ENCODE measurements at places on chromosomes 1 and 21. TPM values are rescaled to one million over a fixed set of nuclear protein-coding genes. Genes with fewer than 3 reads are reported as not detected.

IGFN1 gene
- 0.09 TPM for total RNA-seq

AGBL4 gene
- not detected for total RNA-seq

LRRC71 gene
- not detected for total RNA-seq

MYBPH gene
- 0.14 TPM for total RNA-seq

SAMD13 gene
- 0.18 TPM for total RNA-seq

TNFRSF18 gene
- not detected for total RNA-seq

GNG12 gene
- total RNA-seq: 140 TPM

LEFTY2 gene
- total RNA-seq: not detected

LMNA gene
- 1,009 TPM for total RNA-seq

FCAMR gene
- not detected for total RNA-seq

FAM110D gene
- total RNA-seq: not detected

KIF21B gene
- under 0.01 TPM for total RNA-seq

IFI44L gene
- 4.6 TPM for total RNA-seq

VCAM1 gene
- 191 TPM for total RNA-seq

SELE gene
- total RNA-seq: not detected

ICOSLG gene
- total RNA-seq: 0.65 TPM

SEMA4A gene
- 0.57 TPM for total RNA-seq

ITLN2 gene
- not detected for total RNA-seq

HJV gene
- not detected for total RNA-seq

AIM2 gene
- not detected for total RNA-seq

PTAFR gene
- total RNA-seq: not detected

HUNK gene
- total RNA-seq: under 0.01 TPM

MAP10 gene
- 1.3 TPM for total RNA-seq

CASQ1 gene
- not detected for total RNA-seq

SLC25A34 gene
- total RNA-seq: 0.37 TPM

PIK3CD gene
- total RNA-seq: 3.6 TPM

ATF3 gene
- total RNA-seq: 2.8 TPM

HMGCS2 gene
- under 0.01 TPM for total RNA-seq

WDR64 gene
- not detected for total RNA-seq

TCP10L gene
- total RNA-seq: 0.28 TPM

PCAT6 gene
- 0.55 TPM for total RNA-seq

NTRK1 gene
- total RNA-seq: not detected

LIN28A gene
- total RNA-seq: not detected

RSPH1 gene
- 0.14 TPM for total RNA-seq

PSMB4 gene
- total RNA-seq: 520 TPM

LENEP gene
- total RNA-seq: 0.18 TPM

FALEC gene
- total RNA-seq: 0.18 TPM

BMP8A gene
- 0.28 TPM for total RNA-seq

LCE3E gene
- not detected for total RNA-seq

RNU11 gene
- not detected for total RNA-seq

BSND gene
- not detected for total RNA-seq

CCDC185 gene
- not detected for total RNA-seq

CDK18 gene
- 0.55 TPM for total RNA-seq

SRSF11 gene
- 99.1 TPM for total RNA-seq

TMEM200B gene
- total RNA-seq: 13.4 TPM

FAM163A gene
- under 0.01 TPM for total RNA-seq

B3GALT2 gene
- total RNA-seq: 0.18 TPM

KRTAP19-3 gene
- not detected for total RNA-seq

PALMD gene
- total RNA-seq: 0.85 TPM

SPRR2B gene
- not detected for total RNA-seq

SPRR4 gene
- total RNA-seq: not detected

RNU1-4 gene
- 4,050 TPM for total RNA-seq

All from smooth muscle cell of bladder (primary cell).